ENCODE measurements at places on chromosomes 2 and 18. TPM values are rescaled to one million over a fixed set of nuclear protein-coding genes. Genes with fewer than 3 reads are reported as not detected.

Gene LAMA3
- total RNA-seq: 139 TPM

Gene RPL37A
- 1,932 TPM for total RNA-seq

- H3K4me1 ChIP-seq: no peaks in the 10 kb centered on the region
- no peak overlapping the region for H3K4me3 ChIP-seq
- H3K27ac ChIP-seq: no peak overlapping the region
- no peaks in the 10 kb centered on the region for H3K36me3 ChIP-seq
- DNase-seq: no peak
Observed at GRCh38 chr2:154978710-154979109, 280.2 kb downstream of the KCNJ3 start.

DNA sequence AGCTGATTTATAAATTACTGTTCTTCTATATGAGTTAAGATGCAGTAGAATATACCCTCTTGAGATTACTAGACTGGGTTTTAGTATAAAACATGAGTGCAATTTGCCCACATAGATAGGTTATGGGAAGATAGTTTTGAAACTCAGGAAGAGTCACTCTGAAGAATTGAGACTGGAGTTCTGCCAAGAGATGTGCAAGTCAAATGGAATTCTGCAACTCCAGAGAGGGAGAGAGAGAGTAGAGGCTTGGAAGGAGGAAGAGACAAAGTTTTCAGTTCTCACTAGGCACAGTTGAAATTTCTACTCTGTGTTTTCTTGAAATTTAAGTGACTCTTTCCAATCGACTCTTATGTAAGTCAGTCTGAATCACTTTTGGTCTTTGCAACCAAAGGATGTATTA lies 878.8 kb downstream of the TSN start:
- H3K36me3 ChIP-seq: no peaks in the 10 kb centered on the region
- H3K27me3 ChIP-seq: no peaks in the 10 kb centered on the region
- DNase-seq: no peak
- H3K4me1 ChIP-seq: no peaks in the 10 kb centered on the region

- H3K36me3 ChIP-seq: no peaks in the 10 kb centered on the region
- H3K27ac ChIP-seq: no peak overlapping the region
- no peaks in the 10 kb centered on the region for H3K4me1 ChIP-seq
- DNase-seq: no peak
Observed at GRCh38 chr2:228841475-228841874, 429.6 kb downstream of the PID1 start.

DNA sequence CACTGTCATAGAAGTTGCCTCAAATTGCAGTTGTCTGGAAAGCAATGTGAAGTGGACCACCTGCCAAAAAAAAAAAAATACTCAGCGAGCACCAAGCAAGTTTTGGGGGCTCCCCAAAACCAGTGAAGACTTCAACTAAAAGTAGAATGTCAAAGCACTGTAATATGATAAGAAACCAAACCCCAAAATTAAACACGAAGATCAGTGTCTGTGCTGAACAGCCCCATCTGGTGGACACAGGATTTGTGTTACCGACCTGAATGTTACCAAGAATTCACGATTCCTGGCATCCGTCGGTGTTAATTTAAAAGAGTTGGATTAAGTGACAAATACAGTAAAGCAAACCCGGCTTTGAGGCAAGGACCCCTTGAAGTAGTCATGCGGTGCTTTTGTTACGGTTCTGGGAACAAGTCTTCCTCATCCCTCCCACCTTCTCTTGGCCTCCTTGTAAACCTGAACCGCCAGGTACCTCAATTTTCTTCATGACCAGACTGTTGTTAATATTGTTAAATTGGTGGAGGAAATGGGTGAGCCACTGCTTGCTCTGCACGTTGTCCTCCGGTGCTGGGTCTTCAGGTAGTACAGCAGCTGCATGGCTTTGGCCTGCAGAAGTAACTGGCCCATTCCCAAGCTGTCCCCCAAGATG lies 31.3 kb upstream of the SSB start:
- H3K36me3 ChIP-seq: no peaks in the 10 kb centered on the region
- DNase-seq: no peak
- H3K27me3 ChIP-seq: peaks cover 14% of the 10 kb centered on the region
- no peak overlapping the region for H3K27ac ChIP-seq
- H3K4me3 ChIP-seq: no peak overlapping the region

Measured in upper lobe of right lung (tissue), 1 donor.